ENCODE measurements at places on chromosomes 16 and 17.

DNA sequence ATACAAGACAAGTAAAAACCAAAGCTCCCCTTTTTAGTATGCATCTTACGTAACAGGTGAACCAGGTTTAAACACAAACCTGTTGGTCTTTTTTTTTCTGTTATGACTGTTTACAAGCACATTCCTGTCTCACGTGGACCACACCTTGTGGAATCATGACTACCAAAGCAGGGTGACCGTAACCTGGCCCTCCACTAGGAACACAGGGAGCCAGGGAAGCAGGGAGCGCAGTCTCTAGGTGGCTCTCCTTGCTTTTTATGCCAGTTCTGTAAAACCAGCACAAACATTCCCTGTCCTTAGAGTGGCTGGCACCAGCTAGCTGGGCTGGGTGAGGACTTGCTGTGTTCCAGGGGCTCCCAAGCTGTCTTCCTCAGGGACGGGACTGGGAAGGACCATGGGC is 44.1 kb downstream of the DDX19A start:
- DNase-seq, result no peak

DNA sequence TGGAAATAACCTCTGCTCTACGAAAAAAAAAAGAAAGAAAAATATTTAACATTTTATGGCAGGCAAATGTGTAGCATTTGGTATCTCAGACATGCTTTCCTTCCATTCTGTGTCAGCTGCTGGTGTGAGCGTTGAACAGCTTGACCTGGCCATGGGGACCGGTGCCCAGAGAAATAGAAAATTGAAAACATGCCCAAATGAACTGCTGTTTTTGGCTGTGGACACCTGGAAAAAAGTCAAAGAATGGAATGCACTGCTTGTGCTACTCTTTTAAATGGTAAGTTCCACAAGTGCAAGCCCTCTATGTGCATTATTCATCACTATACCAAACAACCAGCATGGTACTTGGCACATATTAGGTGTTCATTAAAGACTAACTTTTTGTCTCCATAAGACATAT is 127.2 kb downstream of the CDH8 start:
- DNase-seq, result no peak

DNA sequence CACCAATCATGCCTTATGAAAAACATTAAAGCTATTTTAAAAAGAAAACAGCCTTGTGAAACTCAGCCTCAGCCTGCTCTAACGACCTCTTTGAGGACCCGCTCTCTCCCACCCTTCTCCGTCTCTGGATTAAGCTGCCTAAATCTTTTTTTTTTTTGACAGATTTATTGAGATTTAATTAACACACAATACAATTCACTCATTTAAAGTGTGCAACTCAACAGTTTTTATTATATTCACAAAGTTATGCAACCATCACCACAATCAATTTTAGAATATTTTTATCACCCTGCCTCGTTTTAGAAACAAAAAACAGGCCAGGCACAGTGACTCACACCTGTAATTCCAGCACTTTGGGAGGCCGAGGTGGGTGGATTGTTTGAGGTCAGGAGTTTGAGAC is 8.4 kb downstream of the CDR2L start:
- no peak for DNase-seq

GRCh38 chr16:89574681-89575246 is 794 bp upstream of the CPNE7 start:
- no peak for DNase-seq

DNA sequence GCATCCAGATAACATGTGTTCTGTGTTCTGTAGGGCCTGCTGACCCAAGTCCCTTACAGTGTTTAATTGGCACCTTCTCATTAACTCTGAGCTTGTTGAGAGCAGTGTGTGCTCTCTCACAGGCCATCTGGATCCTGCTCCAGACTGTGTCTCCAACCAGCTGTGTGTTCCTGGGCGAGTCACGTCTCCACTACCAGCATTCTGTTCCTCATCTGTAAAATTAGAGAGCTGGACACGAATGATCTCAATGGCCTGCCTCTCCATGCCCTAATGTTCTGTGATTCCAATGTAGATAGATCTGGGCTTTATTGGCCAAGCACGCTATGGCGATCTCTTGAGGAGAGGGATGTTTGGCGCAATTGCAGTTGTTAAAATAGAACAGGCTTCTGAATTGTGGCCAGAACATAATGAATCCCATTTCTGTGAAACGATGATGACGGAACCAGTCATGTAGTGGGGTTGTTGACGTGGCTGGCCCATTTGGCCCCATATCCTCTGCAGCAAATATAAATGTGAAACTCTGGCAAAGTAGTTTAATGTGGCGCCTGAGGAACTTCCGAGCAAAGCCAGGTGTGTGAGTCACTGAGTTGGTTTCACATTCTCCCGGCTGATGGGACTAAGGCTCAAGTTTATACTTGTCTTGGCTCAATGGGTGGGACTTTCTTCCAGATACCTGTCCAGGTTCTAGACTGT is 22.2 kb downstream of the TBX4 start:
- DNase-seq, result no peak

DNA sequence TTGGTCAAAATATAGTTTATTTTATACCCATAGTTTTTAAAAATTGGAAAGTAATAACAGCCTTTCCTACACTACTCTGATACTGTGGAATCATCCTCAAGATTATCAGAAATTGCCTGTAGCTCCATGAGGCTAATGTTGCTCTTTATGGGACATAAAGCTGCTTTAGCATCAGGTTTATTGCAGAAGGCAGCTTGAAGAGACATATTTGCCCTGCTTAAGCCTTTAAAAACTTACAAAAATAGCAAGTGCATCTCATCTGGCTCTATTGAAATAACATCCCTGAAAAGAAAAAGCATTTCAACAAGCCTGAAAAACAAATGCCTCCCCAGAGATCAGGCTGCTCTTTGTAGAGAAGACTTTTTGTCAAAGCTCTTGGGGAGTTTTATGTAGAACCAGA is 142.9 kb upstream of the MON1B start:
- peak; percentile 48 for DNase-seq

DNA sequence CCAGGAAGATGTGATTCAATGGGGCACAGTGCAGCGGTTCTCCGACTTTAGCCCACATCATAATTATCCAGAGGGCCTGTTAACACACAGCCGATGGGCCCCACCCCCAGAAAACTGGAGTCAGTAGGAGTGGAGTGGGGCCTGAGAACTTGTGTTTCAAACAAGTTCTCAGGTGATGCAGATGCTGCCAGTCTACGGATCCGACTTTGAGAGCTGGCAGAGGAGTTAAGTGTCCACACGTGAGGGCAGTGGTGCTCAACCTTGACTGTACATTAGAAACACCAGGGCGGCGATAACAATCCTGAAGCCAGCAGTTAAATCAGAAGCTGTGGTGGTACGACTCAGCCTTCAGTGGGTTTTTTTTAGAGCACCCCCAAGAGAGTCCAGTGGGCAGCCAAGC is 75.0 kb downstream of the GPRC5B start:
- no peak for DNase-seq

DNA sequence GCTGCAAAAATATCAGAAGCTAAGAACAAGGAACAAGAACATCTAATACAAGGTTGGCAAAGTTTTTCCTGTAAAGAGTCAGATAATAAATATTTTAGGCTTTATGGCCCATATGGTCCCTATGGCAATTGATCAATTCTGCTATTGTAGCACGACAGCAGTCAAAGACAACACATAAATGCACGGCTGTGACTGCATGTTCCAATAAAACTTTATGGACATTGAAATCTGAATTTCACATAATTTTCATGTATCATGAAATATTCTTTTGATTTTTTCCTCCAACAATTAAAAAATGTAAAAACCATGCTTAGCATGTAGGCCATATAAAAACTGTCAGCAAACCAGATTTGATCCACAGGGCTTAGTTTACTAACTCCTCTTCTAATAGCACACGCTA is 10.5 kb upstream of the RNF43 start:
- DNase-seq, result no peak

- peak; percentile 44 for DNase-seq
Observed at GRCh38 chr17:19905502-19905901, 37.8 kb upstream of the ULK2 start.

GRCh38 chr16:2584729-2585650 is 47.2 kb downstream of the PDPK1 start:
- no peak for DNase-seq

DNA sequence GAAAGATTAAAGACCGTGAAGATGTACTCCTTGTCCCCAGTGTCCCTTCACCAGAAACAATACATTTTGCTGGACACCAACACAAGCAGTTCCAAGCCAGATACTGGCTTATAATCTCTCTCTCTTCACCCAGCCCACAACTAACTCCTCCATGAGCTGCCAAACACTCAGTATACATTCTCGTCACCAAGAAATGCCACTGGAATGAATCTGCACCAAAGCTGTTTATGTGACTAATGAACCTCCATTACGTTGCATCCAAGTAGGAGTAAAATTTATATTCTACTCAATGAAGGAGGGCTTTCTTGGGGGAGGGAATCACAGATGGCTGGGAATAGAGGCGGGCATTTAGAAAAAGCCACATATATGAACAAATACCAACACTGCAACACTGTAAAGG is 20.9 kb upstream of the SOX9 start:
- DNase-seq, result no peak

GRCh38 chr17:57986841-57987580 is 1.0 kb downstream of the VEZF1 start:
- DNase-seq, result peak; percentile 63

- peak; percentile 89 for DNase-seq
Observed at GRCh38 chr17:38742411-38743308, 5.5 kb downstream of the PCGF2 start.

- DNase-seq, result no peak
Observed at GRCh38 chr16:69176033-69176800, 10.7 kb upstream of the SNTB2 start.

DNA sequence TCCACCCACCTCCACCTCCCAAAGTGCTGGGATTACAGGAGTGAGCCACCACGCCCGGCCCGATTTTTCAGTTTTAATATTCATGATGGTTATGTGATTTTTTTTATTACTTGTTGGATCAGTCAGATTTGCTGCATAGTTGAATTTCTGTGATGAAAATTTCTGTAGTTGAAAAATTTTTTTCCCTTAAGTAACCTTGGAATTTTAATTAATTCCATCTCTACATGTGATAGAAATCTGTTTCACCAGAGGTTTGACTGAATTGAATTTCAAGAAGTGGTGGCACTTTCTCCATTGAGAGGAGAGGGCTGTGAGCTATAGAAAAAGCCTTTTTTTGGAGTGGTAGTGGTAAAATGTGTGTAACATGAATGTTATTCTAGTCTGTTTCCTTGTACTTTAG is 24.7 kb downstream of the WIPF2 start:
- no peak for DNase-seq

GRCh38 chr17:12727076-12727760 is 61.5 kb downstream of the MYOCD start:
- DNase-seq, result no peak

GRCh38 chr17:28948342-28948741 is 3.0 kb downstream of the PHF12 start:
- no peak for DNase-seq

- DNase-seq, result no peak
Observed at GRCh38 chr16:56163938-56164337, 27.4 kb upstream of the GNAO1 start.

GRCh38 chr17:17417718-17418181 is 59.0 kb upstream of the MED9 start:
- no peak for DNase-seq

DNA sequence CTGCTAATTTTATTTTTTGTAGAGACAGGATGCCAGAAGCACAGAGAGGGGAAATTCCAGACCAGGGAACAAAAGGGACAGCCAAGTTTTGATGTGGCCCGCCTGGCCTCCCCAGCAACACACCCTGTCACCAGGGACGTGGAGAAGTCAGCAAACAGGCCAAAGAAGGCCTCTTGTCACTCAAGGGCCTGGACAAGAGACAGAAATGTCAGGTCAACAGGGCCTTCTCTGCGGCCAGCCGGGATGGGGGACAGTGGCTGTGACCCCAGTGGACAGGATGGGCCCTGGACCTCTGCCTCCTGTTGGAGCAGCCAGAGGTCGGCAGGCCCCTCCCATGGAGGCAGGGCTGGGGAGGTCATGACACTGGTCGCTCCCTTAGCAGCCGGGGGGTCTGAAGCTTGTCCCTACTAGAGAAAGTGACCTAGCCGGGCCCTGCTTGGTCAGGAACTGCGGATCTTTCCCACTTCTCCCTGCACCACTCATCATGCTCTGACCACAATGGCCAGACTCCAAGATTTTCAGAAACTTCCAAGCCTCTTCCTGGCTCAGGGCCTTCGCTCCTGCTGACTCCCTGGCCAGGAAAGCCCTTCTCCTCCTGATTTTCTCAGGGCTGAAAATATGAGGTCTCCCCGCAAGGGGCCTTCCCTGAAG is 9.2 kb upstream of the TVP23A start:
- no peak for DNase-seq

GRCh38 chr17:8153031-8153451 is 837 bp upstream of the PER1 start:
- no peak for DNase-seq

- no peak for DNase-seq
Observed at GRCh38 chr17:1746975-1747543, 4.4 kb downstream of the SERPINF2 start.

DNA sequence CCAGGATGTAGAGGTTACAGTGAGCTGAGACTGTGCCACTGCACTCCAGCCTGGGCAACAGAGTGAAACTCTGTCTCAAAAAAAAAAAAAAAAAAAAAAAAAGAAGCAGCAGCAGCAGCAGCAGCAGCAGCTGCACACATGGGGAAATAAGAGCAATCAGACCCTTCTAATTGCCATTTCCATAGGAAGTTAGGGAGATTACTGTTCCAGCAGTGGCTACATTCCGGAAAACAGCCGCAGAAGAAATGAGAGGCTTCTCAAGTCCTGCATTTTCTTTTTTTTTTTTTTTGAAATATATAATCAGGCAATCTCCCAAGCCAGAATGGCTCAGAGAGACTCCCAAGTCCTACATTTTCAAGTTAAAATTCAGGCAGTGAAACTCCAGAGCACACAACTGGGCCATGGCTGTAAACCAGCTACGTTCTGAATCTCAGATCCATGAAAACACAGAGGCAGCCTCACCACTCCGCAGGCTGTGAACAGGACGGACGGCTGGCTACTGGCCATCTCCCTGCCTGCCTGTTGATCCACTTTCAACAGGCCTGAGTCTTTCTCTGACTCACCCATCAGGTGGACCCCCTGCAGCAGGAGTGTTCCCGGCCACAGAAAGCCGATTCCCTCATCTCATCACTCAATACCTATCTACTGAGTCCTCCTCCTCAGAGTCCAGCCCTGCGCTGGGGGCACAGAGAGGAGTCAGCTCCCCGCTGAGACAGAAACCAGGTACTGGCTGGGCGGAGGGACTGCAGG is 15.0 kb downstream of the TRPV1 start:
- no peak for DNase-seq

DNA sequence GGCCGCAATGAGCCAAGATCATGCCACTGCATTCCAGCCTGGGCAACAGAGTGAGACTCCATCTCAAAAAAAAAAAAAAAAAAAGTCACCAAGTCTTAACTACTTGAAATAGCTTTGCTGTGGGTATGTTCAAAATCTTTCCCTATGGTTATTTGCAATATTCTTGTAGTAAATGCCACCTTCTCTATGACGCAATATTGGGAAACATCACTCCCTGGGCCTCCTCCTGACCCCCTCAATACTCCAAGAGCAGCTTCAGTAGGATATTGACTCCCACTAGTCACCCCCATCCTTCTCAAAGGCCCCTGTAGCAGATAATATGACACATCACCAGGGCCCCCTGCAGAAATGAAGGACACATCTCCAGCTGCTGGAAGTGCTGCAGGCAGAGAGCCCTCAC is 137.8 kb downstream of the AIPL1 start:
- DNase-seq, result no peak

- DNase-seq, result no peak
Observed at GRCh38 chr17:19249681-19250080, 12.5 kb downstream of the EPN2 start.
